ENCODE measurements at places on chromosomes 7 and 10.

GRCh38 chr10:88861036-88861435 is 9.4 kb upstream of the ANKRD22 start:
- no peak for DNase-seq

DNA sequence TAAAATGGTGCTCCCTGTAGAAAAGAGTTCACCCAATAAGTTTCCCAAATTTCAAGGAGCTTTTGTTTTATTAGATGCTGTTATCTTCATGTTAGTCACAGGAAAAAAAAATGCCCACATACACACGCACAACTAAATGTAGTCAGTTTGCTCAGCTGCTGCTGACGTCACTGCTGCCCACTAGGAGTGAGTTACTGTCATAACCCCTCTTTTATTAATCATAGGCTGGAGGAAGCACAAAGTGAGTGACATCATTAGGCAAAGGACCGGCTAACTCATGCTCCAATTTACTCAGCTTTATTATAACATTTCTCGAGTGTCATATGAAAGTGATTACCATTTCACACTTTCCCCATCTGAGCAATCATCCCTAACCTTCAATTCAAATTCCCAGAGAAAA is 6.7 kb upstream of the INHBA start:
- DNase-seq = no peak

- DNase-seq = no peak
Observed at GRCh38 chr7:43621729-43622448, 39.0 kb downstream of the STK17A start.

GRCh38 chr10:619710-620109 is 69.8 kb downstream of the DIP2C start:
- DNase-seq = peak; percentile 30

DNA sequence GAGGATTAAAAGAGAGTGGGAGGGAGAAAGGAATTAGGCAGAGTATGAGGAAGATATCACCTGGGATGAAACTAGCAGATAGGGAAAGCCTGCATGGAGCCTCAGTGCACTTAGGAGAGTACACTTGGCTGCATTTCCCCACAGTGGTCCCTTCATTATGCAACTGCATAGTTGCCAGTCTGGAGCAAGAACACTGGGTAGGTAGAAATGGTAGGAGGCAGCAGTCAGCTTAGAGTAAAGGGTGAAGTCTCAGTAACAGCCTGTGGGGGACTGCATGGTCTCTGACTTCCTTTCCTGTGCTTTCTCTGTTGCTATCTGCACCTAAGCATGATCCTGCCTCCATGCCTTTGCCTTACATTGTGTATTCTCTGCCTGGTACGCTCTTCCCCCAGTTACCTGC is 14.0 kb upstream of the PCGF5 start:
- peak; percentile 46 for DNase-seq

GRCh38 chr10:127216786-127217185 is 20.4 kb upstream of the INSYN2A start:
- no peak for DNase-seq

GRCh38 chr7:157596026-157596425 is 259.2 kb downstream of the DNAJB6 start:
- no peak for DNase-seq

DNA sequence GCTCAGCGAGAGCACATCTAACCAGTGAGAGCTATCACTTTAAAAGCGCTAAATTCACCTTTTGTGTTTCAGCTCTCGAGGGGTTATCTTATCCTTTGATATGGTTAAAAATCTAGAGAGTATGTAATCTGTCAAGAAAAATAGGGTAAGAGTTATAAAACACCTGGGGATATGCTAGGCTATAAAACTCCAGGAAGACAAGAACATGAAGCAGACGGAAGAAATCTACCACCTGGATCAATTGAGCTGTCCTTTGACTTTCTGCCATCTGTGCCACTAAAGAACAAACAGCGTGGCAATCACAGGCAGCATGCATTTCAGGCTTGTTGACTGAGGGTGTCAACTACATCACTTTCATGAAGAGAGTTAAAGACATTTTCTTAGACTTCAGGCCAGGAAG is 83.1 kb downstream of the ZNF248 start:
- no peak for DNase-seq

- no peak for DNase-seq
Observed at GRCh38 chr10:72697716-72698115, 5.8 kb downstream of the MCU start.

GRCh38 chr7:135661311-135662122 is 797 bp upstream of the STMP1 start:
- DNase-seq = no peak

GRCh38 chr7:16189026-16189715 is 232.2 kb downstream of the CRPPA start:
- DNase-seq = no peak

DNA sequence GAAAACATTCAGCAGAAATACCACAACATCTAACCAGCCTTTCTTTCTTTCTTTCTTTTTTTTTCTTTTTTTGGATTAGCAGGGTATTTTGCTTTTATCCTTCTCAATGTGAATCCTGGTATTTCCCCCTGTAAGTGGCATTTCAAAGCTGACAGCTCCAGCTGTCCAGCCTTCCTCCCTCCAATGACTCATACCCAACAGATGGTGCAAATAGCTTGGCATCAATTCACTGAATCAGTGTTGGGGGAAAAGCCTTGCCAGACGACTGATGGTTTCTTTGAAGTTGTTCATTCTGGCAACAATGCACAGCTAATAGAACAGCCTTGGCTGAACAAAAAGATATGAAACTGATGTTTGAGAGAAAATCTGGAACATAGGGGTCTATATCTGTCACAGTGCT is 316.8 kb upstream of the STEAP1 start:
- DNase-seq = no peak

DNA sequence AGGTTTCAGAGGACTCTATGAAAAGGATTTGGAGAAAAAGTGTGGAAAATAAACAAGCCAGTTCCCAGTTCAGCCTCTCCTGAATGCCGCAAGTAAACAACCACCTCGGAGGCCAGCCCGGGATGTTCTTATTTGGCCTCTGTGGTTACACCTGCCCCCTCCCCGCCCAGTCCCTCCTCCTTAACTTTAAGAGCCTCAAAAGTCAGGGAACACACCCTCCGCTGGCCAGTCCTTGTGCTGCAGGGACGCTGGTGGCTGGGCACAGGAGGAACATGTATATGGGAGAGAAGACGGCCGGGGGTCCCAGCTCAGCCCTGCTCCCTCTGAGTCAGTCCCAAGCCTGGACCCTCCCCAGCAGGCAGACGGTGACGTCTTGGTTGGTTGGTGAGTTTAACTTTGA is 6.1 kb downstream of the CHST3 start:
- no peak for DNase-seq

DNA sequence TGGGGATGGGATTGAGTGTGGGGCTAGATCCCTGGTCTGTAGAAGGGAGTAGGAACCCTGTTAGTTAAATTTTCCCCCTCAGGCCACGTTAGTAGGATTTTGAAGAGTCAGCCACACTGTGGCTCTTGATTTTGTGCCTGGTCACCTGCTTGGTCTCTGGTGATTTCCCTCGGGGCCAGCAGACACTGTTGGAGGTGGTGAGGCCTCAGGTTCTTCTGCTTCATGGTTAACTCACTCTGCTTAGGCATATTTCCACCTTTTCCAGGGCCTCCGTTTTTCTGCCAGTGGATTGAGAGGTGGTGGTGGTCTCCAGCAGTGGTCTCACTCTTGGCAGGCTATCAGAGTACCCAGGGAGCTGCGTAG is 4.1 kb downstream of the TSPAN14 start:
- no peak for DNase-seq

GRCh38 chr10:88835910-88836221 is 15.8 kb downstream of the ANKRD22 start:
- DNase-seq = no peak

GRCh38 chr10:58674251-58674650 is 161.6 kb downstream of the BICC1 start:
- no peak for DNase-seq
